Stimulated activated CD8-positive, alpha-beta memory T cell treated with anti-CD3 and anti-CD28 coated beads, Interleukin-15, amount 100 ng/mL, for 24 hours (primary cell): ENCODE measurements at places on chromosomes 13 and 19.

GRCh38 chr13:80499536-80500290 lies 158.8 kb upstream of the SPRY2 start:
- no peak for DNase-seq

- no peak for DNase-seq
Observed at GRCh38 chr13:67650471-67650870, 420.3 kb upstream of the PCDH9 start.

- no peak for DNase-seq
Observed at GRCh38 chr13:84352946-84353345, 470.7 kb upstream of the SLITRK1 start.

- no peak for DNase-seq
Observed at GRCh38 chr13:100197591-100198365, 108.9 kb downstream of the PCCA start.

DNA sequence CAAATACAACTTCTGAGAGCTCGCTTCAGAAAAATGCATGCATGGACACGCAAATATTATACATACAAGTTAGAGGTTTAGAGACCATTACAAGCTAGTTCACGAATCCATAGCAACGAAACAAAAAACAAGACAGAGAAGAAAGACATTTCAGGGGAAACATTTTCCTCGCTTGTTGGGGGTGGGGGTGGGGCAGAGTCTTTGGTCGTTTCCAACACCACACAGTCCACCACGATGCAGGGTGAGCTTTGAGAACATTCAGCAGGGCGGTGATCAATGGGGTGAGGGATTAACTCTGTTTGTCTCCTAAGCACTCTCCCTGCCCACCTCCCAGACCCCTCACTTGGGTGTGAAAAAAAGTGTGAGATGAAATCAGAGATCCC lies 651 bp downstream of the OXGR1 start:
- no peak for DNase-seq

- DNase-seq: no peak
Observed at GRCh38 chr13:64397701-64398100, 2832.4 kb downstream of the PCDH9 start.

DNA sequence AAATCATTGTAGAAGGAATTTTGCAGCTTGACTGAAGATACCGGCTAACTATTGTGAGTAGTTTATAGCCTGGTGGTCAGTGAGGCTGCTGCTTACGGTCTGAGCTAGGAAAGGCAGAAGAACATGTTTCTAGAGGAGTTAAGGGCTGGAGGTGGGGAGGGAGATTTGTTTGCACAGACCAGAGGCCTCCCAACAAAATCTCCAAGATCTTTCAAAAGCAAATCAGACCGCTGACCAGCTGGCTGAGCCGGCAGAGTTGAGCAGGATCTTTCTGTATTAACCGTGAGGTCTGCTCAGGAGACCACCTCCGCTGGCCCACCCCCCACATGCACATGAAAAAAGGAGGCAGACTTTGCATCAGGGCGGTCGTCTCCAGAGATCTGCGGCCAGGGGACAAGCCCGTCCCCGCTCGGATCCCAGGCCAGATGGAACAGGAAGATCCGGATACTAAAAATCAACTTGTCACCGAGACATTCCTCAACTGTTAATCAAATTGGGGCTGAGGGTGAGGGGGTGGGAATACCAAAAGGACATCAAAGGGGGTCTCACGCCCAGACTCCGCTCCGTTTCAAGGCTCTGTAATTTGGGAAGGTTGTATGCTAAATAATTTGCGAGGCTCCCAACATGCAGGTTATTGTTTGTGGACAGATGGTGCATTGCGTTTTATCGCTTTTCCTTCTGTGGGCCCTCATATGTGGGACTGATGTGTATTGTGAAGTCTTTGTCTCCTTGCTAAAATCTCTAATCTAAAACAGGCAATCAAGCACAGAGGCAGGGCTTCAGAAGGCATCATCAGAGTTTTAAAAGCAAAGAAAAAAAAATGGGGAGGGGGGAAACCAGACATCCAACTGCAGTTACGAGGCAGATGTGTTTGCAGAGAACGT lies 319.0 kb downstream of the ZNF536 start:
- no peak for DNase-seq
